ENCODE measurements at places on chromosomes 3 and 15. TPM values are rescaled to one million over a fixed set of nuclear protein-coding genes. Genes with fewer than 3 reads are reported as not detected.

TGM4 gene
- not detected for polyA plus RNA-seq

IL20RB gene
- 0.91 TPM for polyA plus RNA-seq

SLTM gene
- 57.4 TPM for polyA plus RNA-seq

TM4SF1 gene
- polyA plus RNA-seq = 41.8 TPM

GOLGA8K gene
- polyA plus RNA-seq = 3.6 TPM

PLA1A gene
- polyA plus RNA-seq = not detected

KBTBD8 gene
- 3.2 TPM for polyA plus RNA-seq

PFN2 gene
- polyA plus RNA-seq = 210 TPM

EPHB3 gene
- 31.0 TPM for polyA plus RNA-seq

PLSCR2 gene
- polyA plus RNA-seq = not detected

FOXB1 gene
- polyA plus RNA-seq = not detected

CCR2 gene
- 0.58 TPM for polyA plus RNA-seq

FBXW12 gene
- polyA plus RNA-seq = 0.39 TPM

CD276 gene
- 133 TPM for polyA plus RNA-seq

SLC22A13 gene
- 0.13 TPM for polyA plus RNA-seq

SEMA6D gene
- polyA plus RNA-seq = 50.8 TPM

CHRNA5 gene
- polyA plus RNA-seq = 2.6 TPM

SMARCC1 gene
- polyA plus RNA-seq = 86.8 TPM

DNASE1L3 gene
- polyA plus RNA-seq = 1.3 TPM
